Activated naive CD4-positive, alpha-beta T cell treated with anti-CD3 and anti-CD28 coated beads, Interleukin-2, amount 10 ng/mL, durations not matched to agents 7 days and 5 days (primary cell): ENCODE measurements at places on chromosomes 2 and 18.

DNA sequence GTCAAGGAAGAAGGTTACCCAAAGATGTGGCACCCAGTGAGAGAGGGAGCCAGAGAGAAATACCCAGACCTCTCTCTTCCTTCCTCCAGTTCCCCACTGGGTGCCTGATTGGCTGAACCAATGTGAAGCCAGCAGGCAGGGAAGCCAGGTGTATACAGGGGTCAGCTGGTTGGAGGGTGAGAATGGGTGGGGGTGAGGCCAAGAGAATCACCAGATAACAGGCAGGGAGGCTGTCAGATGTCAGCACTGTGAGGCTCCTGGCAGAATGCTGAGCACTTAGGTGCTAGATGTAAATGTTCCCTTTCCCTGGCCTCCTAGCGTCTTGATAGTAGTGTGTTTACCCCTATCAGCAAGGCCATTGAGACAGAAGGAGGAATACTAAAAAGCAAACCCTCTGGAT is 104.0 kb upstream of the MGAT5 start:
- DNase-seq = no peak

- DNase-seq = no peak
Observed at GRCh38 chr2:98568161-98568956, 40.0 kb downstream of the COA5 start.

- DNase-seq = no peak
Observed at GRCh38 chr2:230413479-230413878, 2.5 kb upstream of the SP100 start.

GRCh38 chr2:45786030-45786835 is 134.8 kb downstream of the PRKCE start:
- no peak for DNase-seq

DNA sequence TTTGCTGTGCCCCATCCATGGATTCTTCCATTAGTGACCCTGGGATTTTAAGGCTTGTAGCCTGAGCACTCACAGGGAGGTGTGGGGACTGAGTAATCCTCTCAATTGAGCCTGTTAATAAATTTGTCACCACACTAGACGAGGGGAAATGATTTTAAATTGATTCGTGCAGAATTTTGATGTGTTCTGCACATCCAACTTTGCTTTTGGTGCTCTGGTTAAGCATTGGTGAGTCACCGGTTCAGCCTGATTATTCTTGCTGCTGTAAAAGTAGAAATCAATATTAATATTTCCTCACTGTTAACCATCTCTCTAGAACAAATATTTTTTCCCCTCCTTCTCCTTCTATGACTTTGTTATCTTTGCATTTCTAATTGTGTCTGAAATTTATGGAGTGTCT is 482.0 kb downstream of the TSN start:
- DNase-seq = no peak

GRCh38 chr2:7392076-7392787 is 475.0 kb downstream of the RNF144A start:
- no peak for DNase-seq

DNA sequence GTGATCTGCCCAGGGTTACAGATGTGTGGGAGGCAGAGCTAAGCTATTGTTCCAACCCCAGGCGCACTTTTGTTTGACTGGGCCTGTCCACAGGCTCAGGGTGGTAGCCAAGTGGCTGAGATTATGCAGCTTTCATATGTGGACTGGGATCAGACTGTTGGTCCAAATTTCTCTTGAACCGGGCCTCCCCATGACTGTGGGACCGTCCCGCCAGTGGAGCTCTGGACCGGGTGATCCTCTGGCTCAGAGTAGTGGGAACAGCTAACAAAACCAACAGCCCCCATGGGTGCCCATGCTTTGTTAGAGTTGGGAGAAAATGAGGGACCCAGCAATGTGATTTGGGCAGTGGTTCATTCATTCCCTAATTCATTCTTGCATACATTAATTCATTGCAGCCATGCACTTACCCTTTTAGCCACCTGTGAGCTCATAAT is 86.8 kb upstream of the HS6ST1 start:
- DNase-seq = no peak

DNA sequence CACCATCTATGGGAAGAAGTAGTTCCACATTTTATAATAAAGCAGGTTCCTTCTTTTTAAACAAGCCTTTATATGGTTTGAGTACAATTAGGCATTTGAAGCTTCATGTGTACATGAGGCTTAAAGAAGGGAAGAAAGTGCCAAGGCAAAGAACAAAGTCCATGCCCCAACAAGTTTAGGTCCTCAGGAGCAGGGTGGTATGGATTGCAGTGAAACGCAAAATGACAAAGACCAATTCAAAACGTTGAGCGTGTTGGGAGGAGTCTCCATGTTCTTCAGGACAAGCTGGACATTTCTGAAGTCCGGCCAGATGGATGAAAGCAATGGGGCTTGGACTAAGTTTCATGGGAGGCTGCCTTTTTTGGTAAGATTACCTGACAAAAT is 78.8 kb upstream of the FZD5 start:
- DNase-seq = no peak

DNA sequence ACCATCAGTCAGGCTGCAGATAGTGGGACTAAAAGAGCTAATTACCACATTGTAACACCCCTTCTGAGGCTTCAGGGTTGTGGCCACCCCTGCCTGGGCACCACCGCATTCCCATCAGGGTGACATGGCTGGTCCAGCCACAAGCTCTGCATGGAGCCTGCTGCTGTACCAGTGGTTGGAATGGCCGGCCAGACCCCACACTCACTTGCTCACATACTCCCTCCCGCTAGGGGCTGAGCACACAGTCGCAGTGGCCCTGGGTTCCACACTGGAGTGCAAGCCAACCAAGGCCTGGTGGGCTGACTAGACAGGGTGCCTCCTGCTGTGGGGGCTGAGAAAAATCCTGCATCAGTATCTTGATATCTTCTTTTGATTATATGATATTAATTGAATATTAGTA is 182.8 kb upstream of the STK17B start:
- DNase-seq = no peak

GRCh38 chr2:2800697-2801096 is 469.6 kb upstream of the MYT1L start:
- DNase-seq = no peak

- no peak for DNase-seq
Observed at GRCh38 chr2:65818873-65819451, 386.6 kb upstream of the SPRED2 start.

DNA sequence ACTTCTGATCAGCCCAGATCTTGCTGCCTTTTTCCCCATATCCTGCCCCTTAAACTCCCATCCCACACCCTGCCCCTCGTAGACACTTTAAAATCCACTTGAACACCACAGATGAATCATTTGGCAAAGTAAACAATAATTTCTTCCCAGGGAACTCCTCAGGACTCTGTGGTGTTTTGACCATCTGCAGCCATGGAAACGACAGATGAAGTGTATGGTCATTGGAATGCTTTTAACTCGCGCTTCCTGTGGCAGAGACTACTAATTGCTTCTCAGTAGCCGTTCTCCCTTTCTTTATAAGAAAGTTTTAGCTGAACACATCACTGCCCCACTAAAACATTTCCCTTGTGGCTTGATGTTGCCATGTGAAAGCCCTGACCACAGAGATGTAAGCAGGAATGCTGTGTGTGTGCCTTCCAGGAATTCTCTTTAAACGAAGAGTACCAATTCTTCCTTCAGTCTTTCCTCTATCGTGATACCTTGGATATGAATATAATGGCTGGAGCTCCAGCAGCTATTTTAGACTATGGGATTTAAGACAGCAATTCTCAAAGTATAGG is 92.7 kb upstream of the PARD3B start:
- DNase-seq = no peak

DNA sequence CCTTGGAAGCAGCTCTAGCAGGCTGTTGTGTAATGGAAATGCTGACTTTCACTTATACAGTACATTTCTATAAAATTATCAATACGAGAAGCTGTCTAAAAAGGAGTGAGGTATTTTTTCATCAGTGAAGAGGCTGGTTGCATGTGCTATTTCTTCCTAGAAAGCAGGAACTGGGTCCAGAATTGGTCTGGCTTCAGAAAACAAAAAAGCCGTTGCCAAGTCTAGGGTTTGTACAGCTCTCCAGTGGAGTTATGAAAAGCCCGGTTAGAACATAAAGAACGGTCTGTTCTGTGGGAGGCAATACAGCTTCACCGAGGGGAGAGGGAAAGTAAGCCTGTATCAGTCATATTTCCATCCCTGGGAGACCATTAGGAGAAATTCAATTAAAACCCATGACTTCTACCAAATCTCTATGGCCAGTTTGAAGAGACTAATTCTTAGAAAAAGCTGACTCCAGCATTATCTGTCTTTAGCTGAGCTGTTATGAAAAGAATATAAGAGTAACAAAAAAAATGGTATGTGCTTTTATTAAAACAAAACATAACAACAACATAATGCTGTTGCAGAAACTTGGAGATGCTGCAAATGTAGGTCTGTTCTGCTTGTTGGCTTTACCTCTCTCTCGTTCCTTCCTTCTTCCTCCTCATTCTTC is 217.0 kb downstream of the CMPK2 start:
- no peak for DNase-seq

DNA sequence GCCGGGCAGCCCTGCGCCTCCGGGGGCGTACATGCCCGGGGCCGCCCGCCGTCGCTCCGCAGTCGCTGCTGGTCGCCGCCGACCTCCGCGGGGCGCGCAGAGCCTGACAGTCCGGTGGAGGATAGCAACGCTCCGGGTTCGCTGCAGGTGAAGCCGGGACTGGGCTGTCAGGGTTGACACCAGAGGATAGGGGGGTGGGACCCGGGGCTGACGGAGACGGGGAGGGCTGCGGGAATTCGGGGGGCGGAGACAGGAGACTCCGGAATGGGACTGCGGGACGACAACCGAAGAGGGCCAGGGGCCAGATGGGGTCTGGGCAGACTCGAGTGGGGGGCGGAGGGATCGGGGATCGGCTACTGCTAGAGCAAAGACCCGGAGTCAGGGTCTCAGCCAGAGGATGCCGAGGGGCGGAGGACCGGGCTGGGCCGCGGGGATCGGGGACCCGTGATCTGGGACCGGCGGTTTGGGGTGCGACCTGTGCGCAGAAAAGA is 403 bp downstream of the TMEM127 start:
- DNase-seq = no peak

GRCh38 chr2:20349513-20349921 is 1.1 kb downstream of the PUM2 start:
- no peak for DNase-seq

DNA sequence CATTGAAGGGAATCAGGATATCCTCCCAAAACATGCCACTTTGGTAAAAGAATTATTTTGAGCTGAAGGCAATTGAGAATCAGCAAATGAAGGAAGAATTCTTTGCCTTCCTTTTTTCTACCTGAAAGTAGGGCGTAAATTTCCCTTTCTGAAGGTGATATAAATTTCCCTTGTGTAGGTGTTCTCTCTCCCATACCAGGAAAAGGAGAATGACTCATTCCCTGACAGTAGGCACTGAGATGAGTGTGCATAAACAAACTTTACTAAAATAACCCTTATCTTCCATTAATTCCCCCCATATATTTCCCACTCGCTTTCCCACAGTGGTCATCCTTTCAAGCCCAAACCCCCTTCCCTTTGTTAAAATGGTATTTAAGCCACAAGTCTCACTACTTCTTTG is 1339.0 kb downstream of the LRP1B start:
- no peak for DNase-seq

DNA sequence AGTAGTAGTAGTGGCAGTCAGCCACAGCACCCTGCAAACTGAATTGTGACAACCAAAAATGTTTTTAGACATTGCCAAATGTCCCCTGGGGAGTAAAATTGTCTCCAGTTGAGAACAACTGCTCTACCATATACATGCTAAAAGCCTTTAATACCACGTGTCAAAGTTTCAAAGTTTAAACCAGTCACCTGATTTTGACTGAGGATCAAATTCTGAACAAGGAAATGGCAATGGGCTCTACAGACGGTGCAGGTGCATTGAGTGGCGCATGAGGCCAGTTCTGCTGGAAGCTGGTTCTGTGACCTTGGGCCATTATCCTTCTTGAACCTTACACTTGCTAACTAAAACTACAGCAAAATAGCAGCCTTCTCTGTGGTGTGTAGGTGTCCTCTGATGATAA is 85.0 kb downstream of the LIPG start:
- no peak for DNase-seq

GRCh38 chr18:55775972-55776371 is 188.0 kb upstream of the TCF4 start:
- DNase-seq = no peak

- DNase-seq = peak; percentile 70
Observed at GRCh38 chr2:207711750-207712530, 500 bp downstream of the CCNYL1 start.

GRCh38 chr2:55958756-55959155 is 35.2 kb upstream of the EFEMP1 start:
- DNase-seq = no peak

DNA sequence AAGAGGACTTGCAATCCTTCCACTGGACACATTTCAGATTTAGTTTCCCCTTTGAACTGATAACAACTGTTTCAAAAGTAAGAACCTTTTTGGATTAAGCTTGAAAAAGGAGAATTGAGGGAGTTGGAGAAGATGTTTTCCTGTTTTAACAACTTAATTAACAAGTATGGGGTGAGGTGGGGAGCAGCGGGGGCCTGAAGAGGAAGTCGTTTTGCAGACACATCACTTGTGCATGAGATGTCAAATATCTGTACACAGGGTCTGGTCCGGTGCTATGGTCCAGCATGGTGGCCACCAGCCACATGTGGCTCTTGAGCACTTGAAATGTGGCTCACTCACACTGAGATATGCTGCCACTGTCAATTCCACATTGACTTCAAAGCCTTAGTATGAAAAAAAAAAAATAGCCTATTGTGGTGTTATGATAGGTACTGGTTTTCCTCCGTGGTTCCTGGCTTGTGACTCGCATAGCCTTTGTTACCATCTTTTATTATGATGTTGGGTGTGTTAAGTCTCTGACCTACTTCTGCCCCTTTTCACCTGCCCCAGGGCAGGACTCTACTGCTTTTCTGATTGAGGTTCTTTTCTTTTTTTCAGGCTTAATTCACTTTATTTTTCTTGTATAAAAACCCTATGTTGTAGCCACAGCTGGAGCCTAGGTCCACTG is 205.5 kb downstream of the BCL2 start:
- DNase-seq = no peak

DNA sequence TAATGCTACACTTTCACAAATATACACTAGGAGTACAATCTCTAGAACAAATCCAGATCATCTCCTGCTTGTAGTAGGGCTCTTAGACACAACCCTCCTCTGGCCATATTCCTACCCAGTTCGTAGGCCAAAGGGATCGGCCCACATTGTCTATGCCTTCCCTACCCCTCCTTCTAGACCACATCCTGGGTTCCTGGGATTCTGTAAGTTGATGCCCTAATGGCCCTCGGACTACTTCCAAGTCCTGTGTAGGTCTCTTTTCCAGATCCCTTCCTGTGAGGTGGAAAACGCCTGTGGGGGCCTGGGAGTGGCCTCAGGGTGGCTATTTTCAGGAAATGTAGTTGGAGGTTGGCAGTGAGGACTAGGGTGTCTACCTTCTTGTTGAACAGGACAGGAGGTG is 289.7 kb downstream of the ZNF385B start:
- no peak for DNase-seq
